Epithelial cell of proximal tubule (primary cell): ENCODE measurements at places on chromosomes 11 and 22.

GRCh38 chr11:89625171-89625570 is 84.9 kb upstream of the TRIM77 start:
- no peak for DNase-seq

GRCh38 chr11:121241343-121242211 is 51.0 kb upstream of the SC5D start:
- DNase-seq = no peak

- no peak for DNase-seq
These were observed 32.5 kb upstream of the LARGE1 start for GRCh38 chr22:33952776-33953175.

DNA sequence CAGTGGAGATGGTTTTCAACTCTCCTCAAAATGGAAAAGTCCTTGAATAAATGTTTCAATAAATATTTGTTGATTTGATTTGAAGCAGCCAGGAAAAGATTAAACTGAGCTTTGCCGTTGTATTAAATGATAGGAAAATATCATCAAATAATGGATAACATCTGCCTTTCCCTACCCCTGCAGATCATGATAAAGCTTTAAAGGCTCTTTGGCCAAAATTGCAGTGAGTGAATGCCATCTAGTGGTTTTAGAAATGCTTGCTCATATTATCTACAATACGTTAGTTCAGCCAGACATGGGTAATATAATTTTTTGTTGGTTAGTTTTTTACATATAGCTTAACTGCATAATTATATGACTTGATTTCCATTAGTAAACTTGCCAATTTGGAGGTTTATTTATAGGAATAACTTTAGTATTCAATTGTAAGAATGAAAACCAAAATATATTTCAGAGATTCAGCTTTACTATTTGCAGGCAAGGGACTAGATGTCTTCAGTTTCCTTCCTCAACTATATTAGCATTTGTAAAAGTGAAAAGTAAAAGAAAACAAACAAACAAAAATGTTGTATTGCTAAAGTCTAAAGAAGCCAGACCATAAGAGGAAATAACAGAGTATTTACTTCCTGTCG is 159.2 kb downstream of the MSANTD4 start:
- no peak for DNase-seq

- DNase-seq = no peak
These were observed 10.1 kb upstream of the BAIAP2L2 start for GRCh38 chr22:38120359-38121110.
